Calu3 (cell line): ENCODE measurements at places on chromosomes 11 and 22. TPM values are rescaled to one million over a fixed set of nuclear protein-coding genes. Genes with fewer than 3 reads are reported as not detected.
A peak's percentile ranks its signal among the peaks of the same experiment; 100 is the strongest.

DNA sequence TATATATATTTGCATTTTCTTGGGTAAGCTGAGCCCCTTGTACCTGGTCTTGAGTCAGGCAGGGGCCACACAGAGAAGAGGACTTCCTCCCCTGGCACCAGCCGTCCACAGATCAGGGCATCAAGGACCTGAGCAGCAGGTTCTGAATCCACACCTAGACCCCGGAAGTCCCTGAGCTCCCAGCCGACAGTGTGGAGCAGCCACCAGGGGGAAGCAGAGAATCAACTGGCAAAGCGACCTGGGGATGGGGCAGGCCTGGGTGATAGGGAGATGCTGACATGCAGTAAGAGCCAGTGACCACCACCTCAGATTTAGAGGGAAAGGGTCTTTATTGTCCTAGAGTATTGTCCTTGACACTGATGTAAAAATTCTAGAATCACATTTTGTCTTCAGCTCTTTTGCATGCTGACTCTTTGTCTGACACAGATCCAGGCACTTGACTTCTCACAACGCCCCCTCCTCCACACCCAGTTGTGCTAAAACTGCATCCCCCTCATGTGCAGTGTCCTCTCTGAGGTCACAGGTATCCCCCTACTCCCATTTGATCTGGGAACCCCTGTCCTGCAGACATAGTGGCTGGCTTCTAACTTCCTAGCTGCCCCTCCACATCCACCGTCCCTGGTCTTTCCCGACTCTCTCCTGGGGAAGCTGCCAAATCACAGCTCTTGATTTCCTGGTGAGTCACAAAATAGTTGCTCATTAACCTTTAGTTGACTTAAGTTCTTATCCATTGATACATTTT lies 109.3 kb downstream of the GGTLC2 start:
- DNase-seq, result peak; percentile 91
- H3K36me3 ChIP-seq, result no peaks in the 10 kb centered on the region
- peaks cover 19% of the 10 kb centered on the region for H3K4me1 ChIP-seq
- peak overlapping the region; percentile 53 for H3K27ac ChIP-seq

NXPE1 gene
- total RNA-seq, result not detected in 2 replicates

GRCh38 chr11:10197091-10197490 lies 96.9 kb downstream of the SBF2 start:
- H3K36me3 ChIP-seq, result no peaks in the 10 kb centered on the region
- no peaks in the 10 kb centered on the region for H3K27me3 ChIP-seq
- no peak overlapping the region for H3K4me3 ChIP-seq
- no peaks in the 10 kb centered on the region for H3K4me1 ChIP-seq

GRCh38 chr11:116955949-116956348 lies 118.5 kb upstream of the APOA1 start:
- no peaks in the 10 kb centered on the region for H3K27me3 ChIP-seq
- H3K4me3 ChIP-seq, result no peak overlapping the region
- H3K4me1 ChIP-seq, result peaks cover 12% of the 10 kb centered on the region
- no peak overlapping the region for H3K27ac ChIP-seq
- peaks cover 5% of the 10 kb centered on the region for H3K36me3 ChIP-seq
- no peak for DNase-seq

DNA sequence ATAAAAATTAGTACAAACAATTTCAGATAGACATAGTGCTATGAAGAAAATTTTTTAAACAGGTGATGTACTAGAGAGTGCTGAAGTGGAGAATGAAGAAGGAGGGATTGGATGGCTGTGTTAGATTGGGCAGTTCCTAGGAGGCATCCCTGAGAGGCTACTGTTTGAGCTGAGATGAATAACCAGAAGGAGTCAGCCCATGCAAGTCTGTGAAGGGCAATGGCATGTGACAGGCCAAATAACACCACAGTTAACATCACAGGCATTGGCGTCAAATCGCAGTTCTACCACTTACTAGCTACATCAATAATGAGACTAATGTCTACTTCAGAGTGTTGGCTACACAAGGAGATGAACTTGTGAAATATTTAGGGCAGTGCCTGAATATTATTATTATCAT lies 35.4 kb downstream of the HORMAD2 start:
- H3K27ac ChIP-seq, result peak overlapping the region; percentile 48
- peaks cover 43% of the 10 kb centered on the region for H3K4me1 ChIP-seq
- H3K36me3 ChIP-seq, result no peaks in the 10 kb centered on the region
- DNase-seq, result no peak
- no peak overlapping the region for H3K4me3 ChIP-seq

DNA sequence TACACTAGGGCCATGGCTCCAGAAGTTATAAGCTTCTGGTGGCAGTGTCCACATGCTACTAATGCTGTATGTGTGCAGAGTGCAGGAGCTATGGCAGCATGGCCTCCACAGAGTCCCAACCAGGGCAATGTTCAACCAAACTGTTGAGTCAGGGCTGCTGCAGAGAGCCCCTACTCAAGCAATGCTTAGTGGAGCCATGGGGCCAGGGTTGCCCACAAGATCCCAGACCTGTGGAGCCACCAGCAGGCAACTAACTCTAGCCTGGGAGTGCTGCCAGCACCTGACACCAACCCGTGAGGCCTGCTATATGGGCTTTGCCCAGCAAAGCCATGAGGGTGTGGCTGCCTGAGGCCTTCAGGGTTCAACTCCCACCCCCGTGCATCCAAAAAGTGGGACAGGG lies 655.2 kb downstream of the TBC1D22A start:
- DNase-seq, result no peak
- H3K27ac ChIP-seq, result no peak overlapping the region
- no peak overlapping the region for H3K4me3 ChIP-seq
- H3K36me3 ChIP-seq, result no peaks in the 10 kb centered on the region

DNA sequence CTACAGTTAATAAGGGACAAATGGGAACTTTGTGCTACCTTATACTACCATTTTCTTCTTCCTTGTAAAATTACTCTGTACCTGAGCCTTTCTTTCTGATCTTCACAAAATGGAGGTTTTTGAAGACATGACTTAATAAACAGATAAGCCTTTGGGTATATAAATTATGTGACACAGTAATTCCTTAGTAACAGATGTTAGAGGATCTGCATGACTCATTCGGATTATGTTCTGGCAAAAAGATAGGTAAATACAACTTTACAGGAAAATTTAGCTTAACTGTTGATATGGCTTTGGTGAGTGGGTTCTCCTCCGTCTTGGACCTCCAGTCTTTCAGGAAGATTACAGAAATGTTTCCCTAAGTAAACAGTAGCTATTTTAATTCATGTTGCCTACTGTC lies 61.8 kb downstream of the BID start:
- H3K27me3 ChIP-seq, result no peaks in the 10 kb centered on the region
- H3K36me3 ChIP-seq, result peaks cover 5% of the 10 kb centered on the region
- DNase-seq, result no peak
- H3K27ac ChIP-seq, result no peak overlapping the region

GRCh38 chr11:3859373-3859881 lies 4.0 kb downstream of the STIM1 start:
- DNase-seq, result peak; percentile 62
- H3K4me1 ChIP-seq, result peaks cover 45% of the 10 kb centered on the region
- peak overlapping the region; percentile 17 for H3K4me3 ChIP-seq
- H3K27ac ChIP-seq, result no peak overlapping the region

DNA sequence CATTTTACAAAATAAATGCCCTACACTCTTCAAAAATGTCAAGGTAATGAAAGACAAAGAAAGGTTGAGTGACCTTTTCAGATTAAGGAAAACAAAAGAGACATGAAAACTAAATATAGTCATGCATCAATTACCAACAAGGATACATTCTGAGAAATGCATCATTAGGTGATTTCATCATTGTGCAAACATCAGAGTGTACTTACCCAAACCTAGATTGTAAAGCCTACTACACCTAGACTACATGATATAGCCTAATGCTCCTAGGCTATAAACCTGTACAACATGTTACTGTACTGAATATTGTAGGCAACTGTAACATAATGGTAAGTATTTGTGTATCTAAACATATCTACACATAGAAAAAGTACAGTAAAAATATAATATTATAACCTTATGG lies 26.7 kb downstream of the INTS4 start:
- no peaks in the 10 kb centered on the region for H3K4me1 ChIP-seq
- no peak for DNase-seq
- no peak overlapping the region for H3K27ac ChIP-seq
- H3K27me3 ChIP-seq, result no peaks in the 10 kb centered on the region
- no peak overlapping the region for H3K4me3 ChIP-seq
- H3K36me3 ChIP-seq, result peaks cover 5% of the 10 kb centered on the region

GRCh38 chr22:26587991-26588613 lies 1.8 kb downstream of the TPST2 start:
- peak overlapping the region; percentile 74 for H3K4me3 ChIP-seq
- no peaks in the 10 kb centered on the region for H3K27me3 ChIP-seq
- H3K27ac ChIP-seq, result no peak overlapping the region
- DNase-seq, result no peak
- peaks cover 27% of the 10 kb centered on the region for H3K36me3 ChIP-seq

DNA sequence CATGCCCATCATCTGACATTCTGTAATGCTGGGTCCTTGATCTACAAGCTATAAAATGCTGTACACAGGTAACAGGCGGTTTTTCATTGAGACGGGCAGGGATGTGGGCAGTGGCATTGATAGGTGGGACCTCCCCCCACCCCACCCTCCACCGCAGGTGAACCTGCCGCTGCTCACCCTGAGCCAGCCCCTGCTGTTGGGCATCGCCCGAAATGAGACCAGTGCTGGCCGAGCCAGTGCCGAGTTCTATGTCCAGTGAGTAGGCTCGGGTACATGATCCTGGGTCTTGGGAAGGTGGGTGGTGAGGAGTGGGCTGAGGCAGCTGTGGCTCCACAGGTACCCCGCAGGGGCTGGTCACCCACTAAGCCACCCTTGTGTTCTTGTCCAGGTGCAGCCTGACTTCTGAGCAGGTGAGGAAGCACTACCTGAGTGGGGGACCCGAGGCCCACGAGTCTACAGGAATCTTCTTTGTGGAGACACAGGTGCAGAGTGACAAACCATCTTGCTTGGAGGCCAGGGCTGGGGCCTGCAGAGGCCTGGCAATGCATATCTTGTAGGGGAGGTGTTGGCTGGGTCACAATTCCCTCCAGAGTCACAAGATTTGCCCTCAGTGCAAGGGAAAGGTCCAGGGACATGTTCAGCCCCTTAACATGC lies 1.1 kb upstream of the DNAJC4 start:
- H3K27ac ChIP-seq, result peak overlapping the region; percentile 50
- H3K36me3 ChIP-seq, result peaks cover 86% of the 10 kb centered on the region
- H3K4me1 ChIP-seq, result peaks cover 7% of the 10 kb centered on the region
- DNase-seq, result no peak
- no peaks in the 10 kb centered on the region for H3K27me3 ChIP-seq

DNA sequence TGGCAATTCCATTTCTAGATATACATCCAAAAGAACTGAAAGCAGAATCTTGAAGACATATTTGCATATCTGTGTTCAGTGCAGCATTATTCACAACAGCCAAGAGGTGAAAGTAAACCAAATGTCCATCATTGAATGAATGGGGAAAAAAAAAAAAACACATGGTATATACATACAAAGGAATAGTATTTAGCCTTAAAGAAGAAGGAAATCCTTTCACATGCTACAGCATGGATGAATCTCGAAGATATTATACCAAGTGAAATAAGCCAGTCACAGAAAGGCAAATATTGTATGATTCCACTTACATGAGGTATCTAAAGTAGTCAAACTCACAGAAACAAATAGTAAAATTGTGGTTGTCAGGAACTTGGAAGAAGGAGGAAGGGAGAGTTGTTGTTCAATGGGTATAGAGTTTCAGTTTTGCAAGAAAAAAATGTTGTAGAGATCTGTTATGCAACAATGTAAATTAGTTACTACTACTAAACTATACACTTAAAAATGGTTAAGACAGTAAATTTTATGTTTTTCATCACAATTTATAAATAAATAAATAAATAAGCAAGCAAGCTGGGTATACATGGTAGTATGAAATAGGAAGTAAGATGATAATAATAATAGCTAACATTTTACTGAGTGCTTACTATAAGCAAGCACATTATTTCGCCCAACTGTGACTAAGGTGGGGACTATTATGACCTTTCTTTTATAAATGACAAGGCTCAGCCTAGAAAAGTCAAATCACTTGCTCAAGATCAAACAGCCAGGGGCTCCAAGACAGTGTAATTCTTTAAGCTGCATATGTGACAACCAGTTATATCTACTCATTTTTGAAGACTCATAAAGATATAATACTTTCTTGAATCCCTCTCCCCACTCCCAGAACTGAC lies 50.0 kb downstream of the FAM168A start:
- no peaks in the 10 kb centered on the region for H3K36me3 ChIP-seq
- no peak overlapping the region for H3K4me3 ChIP-seq
- no peaks in the 10 kb centered on the region for H3K4me1 ChIP-seq
- H3K27ac ChIP-seq, result no peak overlapping the region
- DNase-seq, result no peak
